Aorta (tissue), 5 donors: ENCODE measurements at places on chromosomes 4 and X.

- H3K36me3 ChIP-seq: no peaks in the 10 kb centered on the region
- no peak overlapping the region for H3K4me3 ChIP-seq
- DNase-seq: no peak
These were observed 1.5 kb upstream of the MAP7D2 start for GRCh38 chrX:20118065-20118824.

GRCh38 chr4:165115301-165115700, 2.6 kb upstream of the TMEM192 start:
- DNase-seq: no peak
- no peak overlapping the region for H3K4me3 ChIP-seq
- no peaks in the 10 kb centered on the region for H3K4me1 ChIP-seq

DNA sequence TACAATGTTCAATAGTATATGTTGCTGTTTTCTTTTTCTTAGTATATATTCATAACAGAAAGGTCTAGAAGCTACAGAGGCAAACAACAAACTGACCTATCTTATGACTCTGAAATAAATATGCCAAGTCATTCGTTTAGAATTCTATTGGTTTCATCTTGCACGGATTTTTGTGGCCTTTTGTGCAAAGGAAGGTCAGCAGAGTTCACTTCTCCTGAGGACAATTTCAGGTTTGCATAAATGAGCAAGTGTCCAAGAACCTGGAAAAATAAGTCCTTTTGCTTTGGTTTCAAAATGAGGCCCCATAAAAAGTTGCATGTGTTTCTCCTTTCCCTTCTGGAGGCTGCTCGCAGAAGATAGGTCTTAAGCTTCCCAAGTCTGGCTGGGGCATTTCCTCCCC, 156.9 kb downstream of the APBB2 start:
- no peaks in the 10 kb centered on the region for H3K27me3 ChIP-seq
- DNase-seq: no peak
- no peak overlapping the region for H3K27ac ChIP-seq
- H3K36me3 ChIP-seq: no peaks in the 10 kb centered on the region
- peaks cover 7% of the 10 kb centered on the region for H3K4me1 ChIP-seq
- H3K4me3 ChIP-seq: no peak overlapping the region

DNA sequence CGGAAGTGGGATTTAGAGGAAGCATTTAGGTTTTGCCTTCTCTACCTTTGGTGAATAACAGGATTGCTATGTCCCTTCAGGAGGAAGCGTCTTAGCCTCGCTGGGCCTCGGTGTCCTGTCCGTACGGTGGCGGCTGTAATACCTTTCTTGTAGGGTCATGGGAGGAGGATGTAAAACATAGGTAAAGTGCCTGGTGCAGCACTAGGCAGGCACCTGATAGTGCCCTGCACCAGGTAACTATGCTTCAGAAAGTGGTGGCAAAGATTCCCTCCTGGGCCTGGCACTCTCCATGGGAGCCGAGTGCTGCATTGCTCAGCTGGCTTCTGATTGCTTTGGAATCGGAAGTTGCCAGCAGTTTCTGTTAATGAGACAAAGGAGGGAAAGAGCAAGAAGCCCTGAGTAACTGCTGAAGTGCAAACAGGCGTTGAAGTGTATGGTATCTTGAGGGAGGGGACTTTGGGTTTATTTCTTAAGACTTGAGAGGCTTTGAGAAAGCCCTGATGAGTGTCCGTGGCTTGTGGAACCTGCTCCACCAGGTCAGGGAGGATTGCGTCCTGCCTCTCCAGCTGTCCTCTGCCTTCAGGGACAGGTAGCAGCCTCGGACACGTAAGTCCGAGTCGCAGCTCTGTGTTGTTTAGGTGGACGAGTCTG, 45.8 kb downstream of the TBC1D14 start:
- no peak overlapping the region for H3K4me3 ChIP-seq
- DNase-seq: peak; percentile 64
- no peaks in the 10 kb centered on the region for H3K36me3 ChIP-seq
- H3K27ac ChIP-seq: no peak overlapping the region

DNA sequence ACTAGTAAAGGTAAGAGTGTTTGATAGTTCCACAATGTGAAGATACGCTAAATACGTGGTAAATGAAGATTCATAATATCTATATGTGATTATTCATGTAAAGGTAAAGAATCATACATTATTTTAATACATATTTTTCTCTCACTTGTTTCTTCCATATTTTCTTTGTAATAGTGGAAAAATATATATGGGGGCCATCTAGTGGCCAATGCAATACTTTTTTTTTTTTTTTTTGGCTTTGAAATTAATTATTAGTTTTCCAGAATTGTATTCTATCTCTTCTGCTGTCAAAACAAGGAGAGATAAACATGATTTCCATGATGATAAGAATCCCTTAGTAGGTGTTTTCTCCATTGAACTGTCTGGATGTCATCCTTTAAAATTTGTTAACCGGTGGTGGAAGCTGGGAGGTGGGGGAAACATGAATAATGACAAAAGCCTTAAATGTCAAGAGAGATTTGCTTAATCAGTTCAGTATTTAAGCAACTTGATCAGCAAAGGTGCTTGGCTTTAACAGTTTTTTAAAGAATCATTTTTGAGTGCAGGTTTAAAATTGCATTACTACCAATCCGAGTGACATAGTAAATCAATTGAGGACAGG, 508.7 kb upstream of the HTR2C start:
- no peaks in the 10 kb centered on the region for H3K27me3 ChIP-seq
- no peak overlapping the region for H3K4me3 ChIP-seq
- H3K36me3 ChIP-seq: no peaks in the 10 kb centered on the region
- H3K4me1 ChIP-seq: no peaks in the 10 kb centered on the region
- no peak for DNase-seq

DNA sequence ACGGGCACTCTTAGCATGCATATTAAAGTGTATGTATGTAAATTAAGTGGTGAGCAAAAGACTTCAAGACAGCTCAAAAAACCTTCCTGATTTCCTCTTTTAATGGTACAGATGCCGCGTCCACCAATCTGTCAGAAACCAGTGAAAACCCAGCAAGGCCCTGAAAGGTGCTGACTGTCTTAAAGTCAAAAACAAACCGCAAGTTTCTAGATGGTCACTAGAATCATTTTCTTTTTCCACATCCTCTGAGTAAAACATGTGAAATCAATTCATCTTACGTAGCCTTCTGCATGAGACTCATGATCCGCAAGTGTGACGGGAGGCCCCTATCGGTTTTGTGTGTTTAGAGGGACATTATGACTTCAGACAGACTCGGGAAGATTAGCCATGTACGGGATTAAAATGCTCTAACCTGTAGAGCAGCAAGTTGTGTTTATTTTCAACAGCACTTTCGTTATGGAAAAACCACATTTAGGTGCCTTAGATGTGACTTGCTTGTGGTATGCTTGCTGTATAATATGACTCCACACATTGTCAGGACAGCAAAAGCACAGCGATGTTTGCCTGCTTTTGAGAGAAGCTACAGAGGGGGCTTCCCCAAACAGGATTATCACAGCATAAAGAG, 88.2 kb upstream of the STS start:
- no peaks in the 10 kb centered on the region for H3K27me3 ChIP-seq
- H3K36me3 ChIP-seq: peaks cover 3% of the 10 kb centered on the region
- no peak overlapping the region for H3K27ac ChIP-seq
- H3K4me3 ChIP-seq: no peak overlapping the region

DNA sequence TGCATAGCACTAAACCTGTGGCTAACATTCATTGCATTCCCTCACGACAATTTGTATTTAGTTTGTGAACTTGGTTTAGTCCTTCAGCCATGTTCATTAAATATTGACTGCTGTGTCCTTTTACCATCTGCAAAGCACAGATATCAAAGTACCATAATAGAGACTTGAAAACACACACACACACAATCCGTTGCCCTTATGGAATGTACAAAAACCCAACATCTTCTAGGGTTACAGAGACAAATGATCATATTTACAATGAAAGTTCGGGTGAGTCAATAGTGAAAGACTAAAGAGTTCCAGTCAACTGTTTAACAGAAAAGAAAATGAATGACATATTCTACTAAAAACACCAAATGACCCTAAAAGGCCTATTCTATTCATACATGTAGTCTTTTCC, 50.8 kb upstream of the TXK start:
- no peaks in the 10 kb centered on the region for H3K27me3 ChIP-seq
- H3K36me3 ChIP-seq: no peaks in the 10 kb centered on the region
- H3K4me3 ChIP-seq: no peak overlapping the region

GRCh38 chr4:7933651-7934510, 5.8 kb downstream of the AFAP1 start:
- DNase-seq: no peak
- no peak overlapping the region for H3K4me3 ChIP-seq
- H3K4me1 ChIP-seq: peaks cover 2% of the 10 kb centered on the region
- no peaks in the 10 kb centered on the region for H3K27me3 ChIP-seq
- no peaks in the 10 kb centered on the region for H3K36me3 ChIP-seq

DNA sequence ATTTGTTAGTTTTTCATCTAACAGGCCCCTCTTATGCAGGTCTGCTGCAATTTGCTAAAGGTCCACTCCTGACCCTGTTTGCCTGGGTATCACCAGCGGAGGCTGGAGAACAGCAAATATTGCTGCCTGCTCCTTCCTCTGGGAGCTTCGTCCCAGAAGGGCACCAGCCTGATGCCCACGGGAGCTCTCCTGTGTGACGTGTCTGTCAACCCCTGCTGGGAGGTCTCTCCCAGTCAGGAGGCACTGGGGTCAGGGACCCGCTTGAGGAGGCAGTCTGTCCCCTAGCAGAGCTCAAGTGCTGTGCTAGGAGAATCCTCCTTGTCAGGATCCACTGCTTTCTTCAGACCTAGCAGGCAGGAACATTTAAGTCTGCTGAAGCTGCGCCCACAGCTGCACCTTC, 30.5 kb downstream of the ATRX start:
- no peak overlapping the region for H3K4me3 ChIP-seq
- no peaks in the 10 kb centered on the region for H3K27me3 ChIP-seq

DNA sequence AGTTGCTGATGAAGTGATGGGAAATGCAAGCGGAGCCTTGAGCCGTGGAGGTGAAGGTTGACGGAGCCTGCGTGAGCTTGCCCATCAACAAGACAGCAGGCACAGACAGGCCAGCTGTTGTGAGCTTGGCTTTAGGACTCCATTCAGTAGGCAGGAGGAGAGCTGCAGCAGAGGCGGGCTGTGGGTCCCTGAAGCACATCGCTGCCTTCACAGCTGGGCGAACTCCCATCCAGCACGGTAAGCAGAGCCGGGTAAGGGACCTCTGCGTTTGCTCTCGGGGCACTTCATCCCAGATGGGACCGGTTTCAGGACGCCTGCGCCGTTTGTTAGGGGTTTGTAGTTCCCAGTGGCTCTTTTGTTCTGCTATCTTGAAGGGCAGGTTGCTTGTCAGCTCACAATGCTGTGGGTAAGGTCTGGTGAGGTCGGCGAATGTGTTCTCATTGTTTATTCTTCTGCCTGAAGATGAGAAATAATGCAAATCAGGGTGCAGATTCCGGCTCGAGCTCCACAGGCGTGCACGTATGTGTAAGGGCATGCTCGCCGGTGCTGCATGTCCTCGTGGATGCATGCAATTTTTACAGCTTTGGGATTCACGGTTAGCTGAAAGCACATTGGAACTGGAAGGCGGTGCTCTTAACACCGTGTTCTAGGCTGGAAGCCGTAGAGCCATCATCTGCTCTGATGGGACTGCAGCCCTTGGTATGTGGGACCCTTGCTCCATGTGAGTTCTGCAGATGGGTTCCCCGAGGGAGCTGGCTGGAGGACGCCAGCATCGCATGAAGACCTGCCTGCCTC, 54.6 kb upstream of the CLDN34 start:
- H3K27ac ChIP-seq: no peak overlapping the region
- no peaks in the 10 kb centered on the region for H3K36me3 ChIP-seq
- H3K4me1 ChIP-seq: no peaks in the 10 kb centered on the region

DNA sequence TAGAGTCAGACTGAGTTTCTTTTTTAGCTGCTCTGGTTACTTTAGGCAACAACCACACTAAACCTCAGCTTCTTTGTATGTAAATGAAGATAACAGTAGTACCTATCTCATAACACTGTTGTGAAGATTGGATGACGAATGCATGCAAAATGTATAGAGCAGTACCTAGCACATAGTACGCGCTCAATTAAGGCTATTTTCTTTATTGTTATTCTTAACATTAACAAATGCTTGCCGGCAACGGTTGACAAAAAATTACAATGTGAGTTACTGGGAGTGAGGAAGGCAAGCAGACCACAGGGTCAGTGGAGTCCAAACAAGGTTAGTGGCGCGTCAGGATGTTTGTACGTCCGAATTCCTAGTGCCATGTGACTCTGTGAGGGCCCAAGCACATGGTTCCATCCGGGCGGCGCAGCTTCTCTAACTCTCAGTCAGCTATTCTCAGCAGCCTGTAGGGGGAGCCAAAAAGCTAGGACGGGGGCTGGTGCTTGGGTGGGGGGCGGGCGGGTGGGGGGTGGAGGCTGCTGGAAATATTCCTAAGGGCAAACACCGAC, 821 bp upstream of the NALF2 start:
- no peak overlapping the region for H3K4me3 ChIP-seq
- H3K4me1 ChIP-seq: no peaks in the 10 kb centered on the region
- no peaks in the 10 kb centered on the region for H3K27me3 ChIP-seq
- H3K27ac ChIP-seq: no peak overlapping the region
- DNase-seq: no peak
- no peaks in the 10 kb centered on the region for H3K36me3 ChIP-seq

GRCh38 chrX:114599305-114599704, 15.4 kb downstream of the HTR2C start:
- no peak for DNase-seq
- no peaks in the 10 kb centered on the region for H3K36me3 ChIP-seq
- no peak overlapping the region for H3K4me3 ChIP-seq
- H3K4me1 ChIP-seq: no peaks in the 10 kb centered on the region
- H3K27ac ChIP-seq: no peak overlapping the region

DNA sequence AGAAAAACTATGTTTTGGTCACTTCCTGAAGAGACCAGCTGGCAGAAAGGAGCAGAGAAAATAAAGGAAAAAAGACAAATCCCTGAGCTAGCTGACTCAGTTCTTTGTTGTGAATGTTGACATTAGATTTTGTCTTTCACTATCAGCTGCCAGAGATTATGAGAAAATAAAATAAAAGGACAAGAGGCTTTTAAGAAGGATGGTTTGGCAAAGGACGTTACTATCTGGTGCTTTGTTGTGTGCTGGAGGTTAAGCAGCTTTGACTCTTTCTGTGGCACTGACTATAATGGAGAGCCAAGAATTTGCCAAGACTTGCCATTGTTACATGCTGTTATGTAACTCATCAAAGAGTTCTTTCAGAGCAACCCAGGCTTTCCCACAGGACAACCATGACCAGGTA, 12.1 kb downstream of the ASB5 start:
- H3K36me3 ChIP-seq: no peaks in the 10 kb centered on the region
- no peak overlapping the region for H3K27ac ChIP-seq
- peaks cover 2% of the 10 kb centered on the region for H3K4me1 ChIP-seq

GRCh38 chrX:121455890-121456289, 408.5 kb downstream of the GLUD2 start:
- no peak overlapping the region for H3K4me3 ChIP-seq
- H3K27me3 ChIP-seq: no peaks in the 10 kb centered on the region
- H3K36me3 ChIP-seq: no peaks in the 10 kb centered on the region

DNA sequence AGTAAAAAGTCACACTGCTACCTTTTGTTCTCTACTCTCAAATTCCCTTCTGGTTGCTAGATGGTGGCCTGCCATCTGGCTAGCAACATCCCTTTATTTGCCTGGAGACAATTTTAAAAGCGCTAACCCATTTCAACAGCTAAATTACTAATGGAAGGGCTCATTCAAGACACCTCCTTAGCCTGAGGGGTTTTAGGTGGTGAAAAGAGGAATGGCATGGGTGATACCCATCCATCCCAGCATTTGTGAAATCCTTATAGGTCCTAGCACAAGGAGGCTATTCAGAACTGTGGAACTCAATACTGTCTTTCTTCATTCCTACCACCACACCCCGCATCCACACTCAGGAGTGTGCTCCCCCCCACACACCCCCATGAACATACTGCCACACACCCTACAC, 33.5 kb downstream of the ARHGEF9 start:
- no peak overlapping the region for H3K4me3 ChIP-seq
- peaks cover 4% of the 10 kb centered on the region for H3K4me1 ChIP-seq
- no peak for DNase-seq
- no peaks in the 10 kb centered on the region for H3K36me3 ChIP-seq
- H3K27ac ChIP-seq: peak overlapping the region; percentile 56
- H3K27me3 ChIP-seq: no peaks in the 10 kb centered on the region
